ENCODE measurements at places on chromosomes 13 and 19.

GRCh38 chr13:87042946-87043345, 628.2 kb upstream of the SLITRK5 start:
- DNase-seq: no peak

DNA sequence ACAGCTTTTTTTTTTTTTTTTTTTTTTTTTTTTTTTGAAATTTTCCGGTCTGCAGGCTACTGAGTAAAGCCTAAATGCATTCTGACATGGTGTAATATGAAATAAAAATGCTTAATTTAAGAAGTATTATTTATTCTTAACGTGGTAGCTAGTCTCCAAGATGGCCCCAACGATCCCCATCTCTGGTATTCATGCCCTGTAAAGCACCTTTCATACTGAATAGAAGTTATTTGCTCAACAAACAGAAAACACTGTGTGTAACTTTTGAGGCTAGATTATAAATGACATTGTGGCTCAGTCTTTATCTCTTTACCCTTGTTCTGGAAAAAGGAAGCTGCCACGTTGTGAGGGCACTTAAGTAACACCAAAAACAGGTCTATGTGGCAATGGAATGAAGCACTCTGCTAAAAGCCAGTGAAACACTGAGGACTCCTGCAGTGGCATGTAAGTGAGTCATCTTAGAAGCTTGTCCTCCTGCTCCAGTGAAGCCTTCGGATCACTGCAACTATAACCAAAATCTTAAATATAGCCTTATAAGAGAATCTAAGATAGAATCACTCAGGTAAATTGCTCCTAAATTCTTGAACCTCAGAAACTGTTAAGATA, 128.7 kb downstream of the UGGT2 start:
- DNase-seq: peak; percentile 59

DNA sequence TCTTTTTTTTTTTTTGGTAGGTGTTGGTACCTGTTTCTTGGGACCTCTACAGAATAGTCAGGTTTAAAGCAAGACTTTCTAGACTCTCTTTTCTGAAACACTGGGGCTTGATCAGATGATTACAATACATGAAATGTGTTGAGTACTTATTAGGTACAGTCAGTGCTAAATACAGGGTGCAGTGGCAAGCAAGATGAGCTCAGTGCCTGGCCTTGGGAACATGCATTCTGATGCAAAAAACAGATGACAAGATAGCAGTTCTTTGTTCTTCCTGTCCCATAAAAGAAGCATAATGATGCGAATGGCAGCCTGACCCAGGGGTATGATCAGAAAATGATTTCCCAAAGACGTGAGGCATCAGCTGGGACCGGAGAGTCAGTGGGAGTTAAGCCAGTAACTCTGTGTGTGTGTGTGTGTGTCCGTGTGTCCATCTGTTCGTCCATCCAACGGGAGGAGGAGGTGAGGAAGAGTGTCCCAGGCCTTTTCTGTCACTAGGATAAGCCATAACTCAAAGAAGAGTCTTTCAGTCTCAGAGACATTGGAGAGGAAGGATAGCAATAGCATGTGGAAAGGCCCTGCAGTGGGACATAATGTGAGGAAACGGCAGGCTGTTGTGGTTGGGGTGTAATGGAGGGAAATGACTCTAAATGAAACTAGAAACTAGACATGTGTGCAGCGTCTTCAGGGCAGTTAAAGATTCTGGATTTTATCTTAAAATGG, 32.2 kb downstream of the SLAIN1 start:
- no peak for DNase-seq

GRCh38 chr13:102945324-102945815, 99.5 kb downstream of the ERCC5 start:
- no peak for DNase-seq

- no peak for DNase-seq
Measured at GRCh38 chr19:49210108-49210900, 52.7 kb downstream of the TRPM4 start.

DNA sequence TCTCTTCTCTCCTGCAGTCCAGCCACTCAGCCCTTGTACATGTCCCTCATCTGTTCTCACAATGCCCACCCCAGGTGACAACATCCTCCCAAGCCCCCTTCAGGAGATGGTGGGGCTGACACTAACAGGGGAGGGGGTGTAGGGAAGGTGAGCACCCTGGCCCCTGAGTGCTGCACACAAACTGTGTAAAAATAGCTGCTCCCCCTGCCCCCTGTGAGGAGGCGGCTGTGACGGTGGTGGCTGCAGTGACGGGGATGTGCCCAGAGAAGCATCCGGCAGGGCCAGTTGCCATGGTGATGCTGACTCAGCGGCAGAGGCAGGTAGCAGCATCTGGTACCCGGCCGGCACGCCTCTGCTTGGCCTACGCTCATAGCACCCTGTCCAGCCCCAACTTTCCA, 13.0 kb upstream of the JUND start:
- no peak for DNase-seq

- no peak for DNase-seq
Measured at GRCh38 chr19:40144151-40144550, 47.1 kb upstream of the MAP3K10 start.

DNA sequence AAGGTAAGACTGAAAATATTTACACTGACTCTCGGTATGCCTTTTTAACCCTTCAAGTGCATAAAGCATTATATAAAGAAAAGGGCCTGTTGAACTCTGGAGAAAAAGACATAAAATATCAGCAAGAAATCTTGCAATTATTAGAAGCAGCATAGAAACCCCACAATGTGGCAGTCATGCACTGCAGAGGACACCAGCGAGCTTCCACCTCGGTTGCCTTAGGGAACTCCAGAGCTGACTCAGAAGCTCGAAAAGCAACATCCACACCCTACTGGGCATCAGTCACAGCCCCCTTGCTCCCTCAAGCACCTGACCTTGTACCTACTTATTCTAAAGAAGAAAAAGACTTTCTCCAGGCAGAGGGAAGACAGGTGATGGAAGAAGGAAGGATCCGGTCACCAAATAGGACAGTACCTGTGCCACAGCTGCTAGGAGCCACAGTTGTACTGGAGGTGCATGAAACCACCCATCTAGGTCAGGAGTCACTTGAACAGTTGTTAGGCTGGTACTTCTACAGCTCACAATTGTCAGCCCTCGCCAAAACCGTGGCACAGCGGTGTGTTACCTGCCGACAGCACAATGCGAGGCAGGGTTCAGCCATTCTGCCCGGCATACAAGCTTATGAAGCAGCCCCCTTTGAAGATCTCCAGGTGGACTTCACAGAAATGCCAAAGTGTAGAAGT, 2.9 kb downstream of the ZNF816 start:
- DNase-seq: no peak

DNA sequence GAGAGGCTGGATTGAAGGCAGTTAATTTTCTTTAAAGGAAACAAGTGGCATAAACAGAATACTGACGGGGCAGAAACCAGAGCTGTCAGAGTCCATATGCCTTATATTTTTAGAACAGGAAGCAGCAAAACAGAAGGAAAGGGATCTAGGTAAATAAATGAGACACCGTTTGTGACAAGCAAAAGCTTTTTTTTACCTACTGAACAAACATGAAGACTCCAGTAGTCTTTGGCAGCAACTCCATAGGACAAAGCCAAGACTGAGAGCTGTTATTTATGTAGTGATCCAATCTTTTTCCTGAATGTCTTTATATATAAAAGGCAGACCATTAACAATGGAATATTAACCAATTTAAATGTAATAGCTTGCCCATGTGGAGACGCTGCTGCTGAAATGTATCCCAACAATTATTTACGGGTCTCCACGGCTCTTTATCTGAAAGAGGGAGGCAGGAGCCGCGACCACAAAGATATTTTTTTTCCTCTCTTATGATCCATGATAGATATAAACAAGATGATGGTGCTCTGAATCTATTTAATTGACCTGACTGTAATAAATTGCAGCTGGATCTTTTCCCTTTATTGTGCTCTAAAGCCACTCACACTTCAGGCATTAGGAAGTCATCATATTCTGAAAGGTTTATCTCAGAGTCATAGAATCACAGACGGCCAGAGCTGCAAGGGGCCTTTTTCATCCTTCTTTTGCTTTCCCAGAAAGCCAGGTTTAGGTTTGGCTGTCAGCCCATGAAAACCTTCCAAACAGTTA, 687.8 kb downstream of the EFNB2 start:
- DNase-seq: no peak

DNA sequence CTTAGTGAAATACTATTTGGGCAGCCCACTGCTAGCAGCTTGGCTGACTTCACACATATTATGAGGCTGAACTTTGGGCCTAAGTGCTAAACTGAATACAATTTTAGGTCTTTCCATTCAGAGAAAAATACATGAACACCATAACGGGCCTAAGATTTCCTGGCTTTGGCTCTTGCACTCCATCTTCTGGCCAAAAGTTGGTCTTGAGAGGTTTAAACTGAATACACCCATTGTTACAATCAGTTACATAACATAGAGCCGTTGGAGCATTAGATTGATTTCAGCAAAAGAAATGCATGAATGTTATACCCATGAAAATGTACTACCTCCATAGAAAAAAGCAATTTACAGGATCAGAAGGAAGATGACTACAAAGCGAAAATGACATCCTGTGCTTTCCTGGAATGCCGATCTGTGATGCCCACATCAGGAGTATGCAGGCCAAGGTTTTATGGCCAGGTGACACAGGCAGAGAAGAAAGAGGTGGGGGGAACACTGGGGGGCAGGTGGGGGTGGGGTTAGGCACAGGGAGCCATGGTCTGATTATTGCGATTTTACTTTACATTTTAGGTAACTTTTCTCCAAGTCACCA, 11.1 kb upstream of the SHISA2 start:
- peak; percentile 22 for DNase-seq

DNA sequence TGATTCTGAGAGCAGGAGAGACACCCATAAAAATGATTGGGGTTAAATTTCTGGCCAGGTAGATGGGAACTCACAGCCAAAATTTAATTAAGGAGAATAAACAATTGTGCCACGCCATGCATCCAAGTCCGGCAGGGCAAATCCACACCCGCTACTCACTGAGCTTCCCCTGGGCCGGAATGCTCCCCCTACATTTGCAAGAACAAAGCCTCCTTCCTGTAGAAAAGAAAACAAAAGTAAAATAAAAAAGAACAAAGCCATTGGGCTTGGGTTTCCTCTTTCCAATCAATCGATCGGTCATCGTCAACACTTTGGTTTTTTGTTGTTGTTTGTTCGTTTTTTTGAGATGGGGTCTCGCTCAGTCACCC, 30.2 kb upstream of the TFDP1 start:
- DNase-seq: no peak

DNA sequence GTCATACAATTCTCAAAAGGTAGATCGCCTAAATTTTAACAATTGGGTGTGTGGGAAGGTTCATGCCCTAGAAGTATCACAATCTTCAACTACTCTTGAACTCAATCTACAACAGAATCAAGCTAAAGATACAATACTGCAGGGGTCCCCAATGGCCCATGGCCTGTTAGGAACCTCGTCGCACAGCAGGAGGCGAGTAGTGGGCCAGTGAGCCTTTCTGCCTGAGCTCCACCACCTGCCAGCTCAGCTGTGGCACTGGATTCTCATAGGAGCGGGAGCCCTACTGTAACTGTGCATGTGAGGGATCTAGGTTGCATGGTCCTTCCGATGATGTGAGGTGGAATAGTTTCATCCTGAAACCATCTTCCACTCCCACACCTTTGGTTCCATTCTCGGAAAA, 230.6 kb downstream of the KLF12 start:
- DNase-seq: no peak

DNA sequence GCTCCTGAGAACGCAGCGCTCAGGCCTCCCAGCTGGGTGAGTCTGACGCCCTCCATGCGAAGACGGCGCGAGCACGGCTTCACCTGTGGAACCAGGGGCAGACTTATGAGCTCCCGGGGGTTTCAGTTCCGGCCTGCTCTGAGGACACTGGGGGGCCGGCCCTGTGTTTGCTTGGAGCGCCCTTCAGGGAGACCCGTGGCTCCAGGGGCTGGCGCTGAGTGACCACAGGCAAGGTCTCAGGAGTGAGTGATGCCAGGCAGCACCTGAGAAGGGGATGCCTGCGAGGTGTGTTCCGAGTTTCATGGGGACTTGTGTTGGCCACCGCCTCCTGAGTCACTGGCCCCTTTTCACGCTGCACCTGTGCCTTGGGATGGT, 4.5 kb downstream of the MCF2L start:
- no peak for DNase-seq

DNA sequence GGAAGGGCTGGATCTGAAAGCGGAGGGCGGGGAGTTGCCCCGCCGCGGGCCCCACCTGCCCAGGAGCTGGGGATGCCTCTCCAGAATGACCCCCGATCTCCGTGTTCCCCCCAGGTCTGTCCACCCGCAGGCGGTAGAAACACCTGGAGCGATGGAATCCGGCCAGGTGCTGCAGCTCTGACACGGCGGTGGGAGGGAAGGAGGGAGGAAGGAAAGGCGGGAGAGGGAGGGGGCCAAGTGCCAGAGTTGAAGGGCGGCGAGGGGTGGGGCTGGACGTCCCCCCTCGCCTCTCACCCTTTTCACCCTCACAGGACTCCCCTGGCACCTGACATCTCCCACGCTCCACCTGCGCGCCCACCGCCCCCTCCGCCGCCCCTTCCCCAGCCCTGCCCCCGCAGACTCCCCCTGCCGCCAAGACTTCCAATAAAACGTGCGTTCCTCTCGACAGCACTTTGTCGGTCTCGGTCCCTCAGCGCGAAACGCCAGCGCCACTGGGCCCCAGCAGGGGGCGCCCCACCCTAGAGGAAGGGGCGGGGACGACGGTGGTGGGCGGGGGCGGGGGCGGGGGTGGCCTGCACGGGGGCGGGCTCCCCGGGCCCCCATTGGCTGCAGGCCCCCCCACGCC, 337 bp upstream of the FXYD7 start:
- no peak for DNase-seq

GRCh38 chr19:42410371-42410770, 16.8 kb downstream of the LIPE start:
- no peak for DNase-seq

DNA sequence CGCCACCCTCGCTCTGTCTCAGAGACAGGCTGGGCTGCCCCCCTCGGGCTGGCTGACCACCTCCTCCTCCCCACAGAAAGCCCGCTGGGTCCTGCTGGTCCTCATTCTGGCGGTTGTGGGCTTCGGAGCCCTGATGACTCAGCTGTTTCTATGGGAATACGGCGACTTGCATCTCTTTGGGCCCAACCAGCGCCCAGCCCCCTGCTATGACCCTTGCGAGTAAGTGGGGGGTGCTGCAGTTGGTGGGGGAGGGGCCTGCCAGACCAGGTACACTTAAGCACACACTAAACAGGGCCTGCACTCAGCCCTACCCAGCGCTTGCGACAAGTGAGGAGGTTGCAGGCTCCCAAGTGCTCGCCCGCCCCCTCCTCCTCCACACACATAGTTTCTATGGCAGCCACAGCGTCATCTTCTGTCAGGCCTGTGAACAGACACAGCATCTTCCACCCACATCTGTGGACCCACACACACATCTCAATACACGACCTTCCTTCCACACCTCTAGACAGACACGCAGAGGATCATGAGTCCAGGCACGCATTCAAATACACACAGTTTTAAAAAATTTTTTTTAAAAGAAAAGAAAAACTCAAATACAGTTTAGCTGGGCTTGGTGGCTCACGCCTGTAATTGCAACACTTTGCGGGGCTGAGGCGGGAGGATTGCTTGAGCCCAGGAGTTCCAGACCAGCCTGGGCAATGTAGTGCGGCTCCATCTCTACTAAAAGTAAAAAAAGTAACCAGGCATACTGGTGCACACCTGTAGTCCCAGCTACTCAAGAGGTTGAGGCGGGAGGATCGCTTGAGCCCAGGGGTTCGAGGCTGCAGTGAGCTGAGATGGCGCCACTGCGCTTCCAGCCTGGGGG, 18.4 kb downstream of the PLD3 start:
- DNase-seq: no peak

GRCh38 chr19:54458648-54459281, 4.8 kb downstream of the LENG9 start:
- no peak for DNase-seq

Measured in hepatic stellate cell (primary cell).